ENCODE measurements at places on chromosomes 1 and 21. TPM values are rescaled to one million over a fixed set of nuclear protein-coding genes. Genes with fewer than 3 reads are reported as not detected.

DNA sequence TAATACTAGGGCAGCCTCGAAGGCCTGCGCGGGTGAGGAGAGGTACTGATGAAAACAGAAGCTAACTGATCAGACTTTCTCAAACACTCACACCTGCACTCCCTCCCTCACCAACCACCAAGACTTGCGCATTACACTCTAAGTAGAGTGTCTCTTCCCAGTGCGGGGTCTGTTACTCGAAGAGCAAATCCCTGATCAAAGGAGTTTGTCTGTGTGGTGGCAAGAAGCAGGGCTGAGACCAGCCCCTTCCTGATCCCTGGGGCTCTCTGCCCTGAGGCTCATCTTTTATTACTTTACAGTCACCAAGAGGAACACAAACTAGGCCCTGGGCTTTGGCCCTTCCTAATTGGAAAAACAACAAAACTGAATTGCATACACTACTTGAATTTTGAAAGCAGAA lies 19.5 kb upstream of the TSNAX start:
- DNase-seq: no peak

DNA sequence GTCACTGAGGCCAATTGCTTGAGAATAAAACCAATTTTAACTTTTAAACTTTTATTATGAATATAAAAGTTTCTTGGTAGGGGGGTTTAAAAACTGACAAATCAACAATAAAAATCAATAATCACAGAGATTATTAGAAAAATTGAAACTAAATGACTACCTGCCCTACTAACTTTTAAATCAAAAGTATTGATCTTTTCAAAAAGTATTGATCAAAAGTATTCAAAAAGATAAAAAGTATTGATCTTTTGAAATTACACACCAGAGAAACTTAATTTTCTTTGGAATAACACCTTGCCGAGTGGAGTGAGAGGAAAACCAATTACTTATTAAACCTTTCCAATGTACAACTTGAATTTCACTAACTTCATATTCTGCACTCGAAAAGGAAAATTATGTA lies 2.2 kb downstream of the SLC30A1 start:
- DNase-seq: no peak

The SUMO3 gene
- polyA plus RNA-seq: 94.9 TPM

The TNFAIP8L2 gene
- polyA plus RNA-seq: 9.1 TPM

DNA sequence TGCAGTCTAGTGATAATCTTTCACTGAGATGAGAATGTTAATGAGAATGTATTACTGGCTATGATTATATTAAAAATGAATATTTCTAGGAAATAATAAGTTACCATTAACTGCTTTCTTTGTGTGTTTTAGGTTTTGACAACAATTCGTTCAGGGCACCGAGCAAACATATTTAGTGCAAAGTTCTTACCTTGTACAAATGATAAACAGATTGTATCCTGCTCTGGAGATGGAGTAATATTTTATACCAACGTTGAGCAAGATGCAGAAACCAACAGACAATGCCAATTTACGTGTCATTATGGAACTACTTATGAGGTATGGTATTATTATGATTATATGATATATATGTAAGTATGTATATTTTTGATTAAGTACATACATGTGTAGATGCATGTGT lies 37.8 kb upstream of the MPC2 start:
- no peak for DNase-seq

DNA sequence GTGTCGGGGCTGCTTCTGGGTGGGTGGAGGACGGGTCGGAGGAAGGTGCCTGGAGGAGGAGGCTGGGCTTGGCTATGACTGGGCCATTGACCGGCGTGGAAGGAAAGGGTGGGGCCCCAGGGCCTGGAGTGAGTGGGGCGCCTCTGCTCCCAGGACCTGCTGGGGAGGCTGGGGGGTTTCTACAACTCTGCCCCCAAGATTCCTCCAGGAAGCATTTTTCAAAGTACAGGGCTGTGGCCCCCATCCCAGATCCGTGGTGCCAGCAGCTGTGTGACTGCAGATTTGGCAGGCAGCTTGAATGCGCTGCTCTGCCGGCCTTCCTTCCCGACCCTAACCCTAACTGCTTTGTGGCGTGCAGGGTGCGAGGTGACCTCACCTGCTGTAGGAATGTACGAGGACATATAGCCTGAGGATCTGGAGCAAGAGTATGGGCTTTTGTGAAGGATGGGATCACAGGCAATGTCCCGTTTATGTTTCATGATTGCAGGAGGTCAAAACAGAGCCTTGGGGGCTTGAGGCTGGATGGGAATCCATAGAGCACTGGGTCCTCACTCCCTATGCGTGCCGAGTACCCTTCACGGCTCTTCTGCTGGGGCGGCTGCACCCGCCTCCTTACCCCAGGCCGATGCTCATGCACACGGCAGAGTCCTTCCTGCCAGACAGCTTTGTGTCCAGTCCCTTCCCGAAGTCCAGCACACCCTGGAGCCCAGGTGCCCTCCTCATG lies 24.7 kb downstream of the TRPM2 start:
- DNase-seq: no peak

GRCh38 chr1:222555992-222556615 lies 8.2 kb upstream of the HHIPL2 start:
- DNase-seq: no peak

The STRIP1 gene
- 41.5 TPM for polyA plus RNA-seq

DNA sequence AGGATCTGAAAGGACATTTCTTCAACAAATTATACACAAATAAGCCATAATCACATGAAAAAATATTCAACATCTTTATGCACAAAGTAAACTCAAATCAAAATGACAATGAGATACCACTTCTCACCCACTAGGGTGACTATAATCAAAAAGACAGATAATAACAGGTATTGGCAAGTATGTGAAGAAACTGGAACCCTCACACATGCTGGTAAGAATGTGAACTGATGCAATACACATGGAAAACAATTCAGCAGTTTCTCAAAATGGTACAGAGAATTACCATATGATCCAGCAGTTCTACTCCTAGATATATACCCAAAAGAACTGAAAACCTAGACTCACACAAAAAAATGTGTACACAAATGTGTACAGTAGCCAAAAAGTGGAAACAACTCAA lies 62.5 kb downstream of the CHD5 start:
- DNase-seq: no peak

- DNase-seq: no peak
Observed at GRCh38 chr1:11524465-11525150, 45.7 kb downstream of the DISP3 start.

DNA sequence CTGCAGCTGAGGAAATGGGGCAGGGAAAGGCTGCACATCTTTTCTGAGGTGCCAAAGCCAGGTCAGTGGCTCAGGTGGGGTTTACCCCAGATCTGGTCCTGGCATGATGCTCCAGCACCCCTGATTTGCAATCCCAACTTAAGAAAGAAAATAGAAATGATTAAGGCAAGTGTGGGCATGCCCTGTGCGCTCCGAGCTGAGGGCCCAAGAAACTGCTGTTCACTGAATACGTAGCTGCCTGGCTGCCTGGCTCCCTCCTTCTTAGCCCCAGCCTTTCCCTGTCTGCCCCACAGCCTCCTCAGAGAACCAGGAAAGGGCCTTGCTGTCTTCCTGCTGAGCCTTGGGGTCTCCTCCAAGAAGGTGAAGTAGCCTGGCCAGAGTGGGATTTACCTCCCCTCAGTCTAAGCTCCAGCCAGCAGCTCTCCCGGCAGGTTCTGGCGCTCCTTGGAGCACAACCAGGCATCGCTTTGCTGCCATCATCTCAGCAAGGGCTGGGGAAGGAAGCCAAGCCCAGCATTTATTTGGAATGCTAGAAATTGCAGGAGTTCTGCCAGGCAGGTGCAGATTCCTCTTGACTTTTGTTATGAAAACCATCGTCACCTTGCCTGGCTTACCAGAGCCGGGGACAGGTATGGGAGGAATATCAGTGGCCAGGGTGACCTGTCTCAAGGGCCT lies 51.3 kb upstream of the SELENON start:
- DNase-seq: no peak

- no peak for DNase-seq
Observed at GRCh38 chr1:115557715-115558114, 84.1 kb upstream of the VANGL1 start.

- DNase-seq: no peak
Observed at GRCh38 chr1:64944913-64945312, 21.4 kb downstream of the JAK1 start.

The NECTIN4 gene
- polyA plus RNA-seq: not detected

The UBE2Q1 gene
- 14.3 TPM for polyA plus RNA-seq

GRCh38 chr1:19477284-19478249 lies 7.8 kb downstream of the CAPZB start:
- peak; percentile 79 for DNase-seq

The PPIAL4G gene
- 0.03 TPM for polyA plus RNA-seq

- no peak for DNase-seq
Observed at GRCh38 chr1:908661-909060, 15.1 kb upstream of the SAMD11 start.

DNA sequence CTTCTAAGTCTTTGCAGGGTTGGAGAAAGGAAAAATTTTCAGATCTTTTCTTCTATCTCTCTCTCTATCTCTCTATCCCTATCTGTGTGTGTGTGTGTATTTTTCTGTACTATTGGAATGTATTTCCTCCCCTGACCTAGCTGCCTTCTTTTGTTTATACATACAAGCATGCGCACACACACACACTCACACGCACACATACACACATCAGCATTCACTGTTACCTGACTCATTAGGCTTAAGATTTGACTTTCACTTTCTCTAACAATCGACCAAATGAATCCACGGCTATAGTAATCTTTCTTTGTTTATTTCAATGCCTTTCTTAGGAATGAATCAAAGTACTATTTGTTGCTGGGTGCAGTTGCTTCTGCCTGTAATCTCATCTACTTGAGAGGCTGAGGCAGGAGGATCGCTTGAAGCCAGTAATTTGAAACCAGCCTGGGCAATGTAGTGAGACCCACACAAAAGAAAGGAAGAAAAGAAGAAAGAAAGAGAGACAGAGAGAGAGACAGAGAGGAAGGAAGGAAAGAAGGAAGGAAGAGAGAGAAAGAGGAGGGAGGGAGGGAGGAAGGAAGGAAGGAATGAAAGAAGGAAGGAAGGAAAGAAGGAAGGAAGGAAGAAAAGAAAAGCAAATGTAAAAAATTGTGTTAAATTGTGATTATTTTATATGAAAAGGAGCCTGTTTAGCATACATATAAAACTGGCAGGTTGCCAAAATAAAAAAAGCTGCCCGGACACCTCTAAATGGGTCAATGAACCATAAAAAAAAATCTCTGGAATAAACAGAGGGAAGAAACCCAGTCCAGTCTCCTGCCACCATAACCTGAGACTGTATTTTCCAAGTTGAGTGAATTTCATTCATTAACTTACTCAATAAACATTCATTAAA lies 206.8 kb downstream of the ZNF326 start:
- no peak for DNase-seq

GRCh38 chr1:23592209-23592892 lies 33.0 kb upstream of the ID3 start:
- no peak for DNase-seq
